Stimulated activated CD8-positive, alpha-beta memory T cell treated with anti-CD3 and anti-CD28 coated beads, Interleukin-4, amount 100 ng/mL, for 48 hours (primary cell): ENCODE measurements at places on chromosomes 7 and 10.

- DNase-seq = no peak
Measured at GRCh38 chr7:105773030-105773460, 103.4 kb downstream of the ATXN7L1 start.

DNA sequence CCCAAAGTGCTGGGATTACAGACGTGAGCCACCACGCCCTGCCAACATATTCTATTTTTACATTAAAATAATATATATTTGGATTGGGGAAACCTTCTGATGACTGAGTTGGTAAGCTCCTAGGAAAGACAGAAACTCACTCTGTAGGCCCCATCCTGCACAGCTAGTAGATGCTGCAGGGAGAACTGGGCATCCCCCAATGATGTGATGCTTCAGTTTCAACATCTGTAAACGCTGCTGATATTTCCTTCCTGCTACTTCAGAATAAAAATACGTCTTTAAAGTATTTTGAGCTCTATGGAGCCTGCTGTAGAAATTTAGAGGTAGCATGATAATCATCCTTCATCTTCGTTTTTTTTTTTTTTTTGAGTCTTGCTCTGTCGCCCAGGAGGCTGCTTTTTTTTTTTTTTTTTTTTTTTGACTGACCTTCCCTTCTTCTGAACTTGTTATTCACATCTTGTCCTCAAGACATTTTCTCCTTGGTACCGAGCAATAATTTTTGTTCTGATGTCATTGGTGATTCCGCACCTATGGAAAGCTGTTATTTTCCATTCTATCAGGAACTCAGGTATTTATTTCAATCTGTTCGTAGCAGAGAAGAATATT, 21.8 kb upstream of the INPP5F start:
- DNase-seq = no peak

DNA sequence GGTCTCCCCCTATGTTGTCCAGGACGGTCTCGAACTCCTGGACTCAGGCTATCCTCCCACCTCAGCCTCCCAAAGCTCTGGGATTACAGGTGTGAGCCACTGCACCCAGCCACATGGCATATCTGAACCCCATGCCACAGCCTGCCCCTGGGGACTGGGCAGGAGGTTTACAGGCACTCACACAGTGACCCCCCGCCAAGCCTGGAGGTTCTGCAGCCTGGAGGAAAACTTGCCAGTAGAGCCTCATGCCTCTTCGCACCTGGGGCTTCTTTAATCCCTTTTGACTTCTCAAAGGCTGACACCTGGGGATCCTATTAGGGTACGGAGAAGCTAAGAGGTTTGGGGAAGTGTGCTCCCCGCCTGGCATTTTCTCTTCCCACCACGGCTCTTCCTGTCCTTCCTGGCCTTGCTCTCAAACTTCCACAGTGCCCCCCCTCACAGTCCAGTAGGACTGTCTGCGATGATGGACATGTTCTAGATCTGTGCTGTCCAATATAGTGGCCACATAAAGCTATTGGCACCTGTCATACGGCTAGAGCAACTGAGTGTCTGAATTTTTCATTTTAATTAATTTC, 11.4 kb upstream of the KCP start:
- no peak for DNase-seq

DNA sequence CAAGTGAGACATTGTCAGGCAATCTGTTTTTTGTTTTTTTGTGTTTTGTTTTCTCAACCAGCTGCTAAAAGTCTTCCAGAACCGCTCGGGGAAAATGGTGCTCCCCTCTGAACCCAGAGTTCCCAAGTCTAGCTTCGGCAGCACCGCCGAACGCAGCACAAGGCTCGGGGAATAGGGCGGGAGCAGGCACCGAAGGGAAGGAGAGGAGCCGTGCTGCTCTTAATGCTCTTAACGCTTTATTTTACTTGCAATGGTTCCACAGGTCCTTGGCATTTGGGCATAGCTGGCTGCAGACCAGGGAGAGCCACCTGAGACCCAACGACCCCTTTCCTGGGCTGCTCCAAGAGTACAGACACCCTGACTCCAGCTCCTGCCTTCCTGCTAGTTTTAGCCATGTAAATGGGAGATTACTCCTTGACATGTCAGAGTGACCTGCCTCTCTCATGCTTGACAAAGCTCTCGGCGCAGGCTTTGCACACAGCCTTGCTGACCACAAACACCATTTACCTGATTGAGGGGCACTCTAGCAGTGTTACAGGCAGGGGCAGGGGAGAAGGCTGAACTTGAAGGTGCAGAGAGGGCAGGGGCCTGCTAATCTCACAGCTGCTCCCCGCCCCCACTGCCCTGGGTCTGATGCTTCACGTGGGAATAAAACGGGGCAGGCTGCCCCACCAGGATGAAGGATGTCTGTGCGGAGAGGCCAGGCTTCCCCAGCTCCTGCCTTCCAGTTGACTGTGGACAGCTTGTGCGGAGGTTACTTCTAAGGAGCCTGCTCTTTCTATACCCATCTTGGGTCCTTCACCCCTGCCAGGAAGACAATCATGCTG, 58.6 kb upstream of the EFCAB10 start:
- no peak for DNase-seq

DNA sequence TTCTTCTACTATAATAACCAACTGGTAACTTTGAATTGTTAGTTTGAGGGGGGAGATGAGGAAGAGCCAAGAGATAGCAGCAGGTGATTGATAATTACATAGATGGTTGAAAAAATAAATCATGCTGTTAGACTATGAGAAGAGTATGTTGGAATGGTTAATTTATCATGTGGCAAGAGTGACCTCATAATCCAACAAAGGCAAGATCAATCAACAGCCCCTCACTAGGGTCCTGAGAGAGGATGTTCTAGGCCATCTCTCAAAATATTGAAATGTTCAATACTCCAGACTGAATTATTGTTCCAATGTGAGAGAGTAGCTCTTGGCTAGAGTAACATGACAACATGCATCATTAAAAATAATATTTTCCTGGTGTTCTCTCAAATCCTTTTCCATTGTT, 67.9 kb downstream of the ADD3 start:
- DNase-seq = no peak

- no peak for DNase-seq
Measured at GRCh38 chr10:60649485-60650377, 128.5 kb upstream of the CDK1 start.

DNA sequence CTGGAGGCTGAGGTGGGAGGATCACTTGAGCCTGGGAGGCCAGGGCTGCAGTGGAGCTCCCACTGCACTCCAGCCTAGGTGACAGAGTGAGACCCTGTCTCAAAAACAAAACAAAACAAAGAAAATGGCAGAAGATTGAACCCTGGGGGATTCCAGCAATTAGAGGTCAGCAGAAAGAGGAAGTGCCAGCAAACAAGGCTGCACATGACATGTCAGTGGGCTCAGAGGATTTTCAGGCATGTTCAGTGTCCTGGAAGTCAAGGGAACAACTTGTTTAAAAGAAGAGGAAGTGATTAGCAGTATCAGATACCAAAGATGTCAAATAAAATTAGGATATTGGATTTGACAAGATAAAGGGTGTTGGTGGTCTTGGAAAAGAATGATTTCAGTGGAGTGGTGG, 32.3 kb downstream of the RAB18 start:
- no peak for DNase-seq

GRCh38 chr7:91242097-91242844, 22.0 kb upstream of the FZD1 start:
- no peak for DNase-seq

GRCh38 chr10:70355051-70356021, 27.1 kb downstream of the LRRC20 start:
- peak; percentile 47 for DNase-seq

- DNase-seq = no peak
Measured at GRCh38 chr10:122845783-122846332, at the start of gene CUZD1. CUZD1 (minus strand) TSS chr10:122845857; CDS start chr10:122845843, 14 bp downstream.

DNA sequence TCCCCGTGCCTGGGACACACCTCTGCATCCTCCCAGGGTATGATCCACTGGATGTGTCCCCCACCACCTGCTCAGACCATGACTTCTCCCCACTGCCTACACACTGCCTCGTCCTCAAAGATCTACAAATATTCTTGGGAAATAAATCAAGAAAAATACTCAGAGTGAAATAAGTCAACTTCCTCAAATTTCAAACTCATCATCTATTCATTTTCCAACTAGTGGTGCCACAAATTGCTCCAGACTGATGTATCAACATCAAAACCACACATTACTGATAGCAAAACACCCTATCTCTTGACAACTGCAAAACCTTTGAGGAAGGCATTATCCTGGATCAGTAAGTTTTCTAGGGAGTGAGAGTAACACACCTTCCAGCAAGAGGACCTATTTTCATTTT, 87.7 kb downstream of the GRB10 start:
- DNase-seq = no peak

DNA sequence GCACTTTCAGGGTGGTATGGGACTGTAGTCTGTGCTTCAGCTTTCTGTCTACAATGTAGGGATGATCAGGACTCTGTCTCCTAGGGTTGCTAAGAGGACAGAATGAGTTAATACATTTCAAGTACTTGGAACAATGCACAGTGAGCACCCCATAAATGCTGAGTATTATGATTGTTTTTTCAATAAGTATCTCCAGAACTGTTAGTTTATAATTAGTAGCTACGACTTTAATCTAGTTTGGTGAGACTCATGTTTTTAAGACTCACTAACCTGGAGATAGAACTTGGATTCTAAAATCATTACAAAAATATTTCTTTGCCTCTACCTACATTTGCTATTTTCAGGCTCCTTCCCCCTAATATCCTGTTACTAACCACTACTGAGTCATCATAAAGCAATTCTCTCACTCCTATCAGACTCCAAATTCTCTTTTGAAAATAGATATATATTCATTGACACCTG, 95.3 kb downstream of the CPED1 start:
- DNase-seq = no peak

DNA sequence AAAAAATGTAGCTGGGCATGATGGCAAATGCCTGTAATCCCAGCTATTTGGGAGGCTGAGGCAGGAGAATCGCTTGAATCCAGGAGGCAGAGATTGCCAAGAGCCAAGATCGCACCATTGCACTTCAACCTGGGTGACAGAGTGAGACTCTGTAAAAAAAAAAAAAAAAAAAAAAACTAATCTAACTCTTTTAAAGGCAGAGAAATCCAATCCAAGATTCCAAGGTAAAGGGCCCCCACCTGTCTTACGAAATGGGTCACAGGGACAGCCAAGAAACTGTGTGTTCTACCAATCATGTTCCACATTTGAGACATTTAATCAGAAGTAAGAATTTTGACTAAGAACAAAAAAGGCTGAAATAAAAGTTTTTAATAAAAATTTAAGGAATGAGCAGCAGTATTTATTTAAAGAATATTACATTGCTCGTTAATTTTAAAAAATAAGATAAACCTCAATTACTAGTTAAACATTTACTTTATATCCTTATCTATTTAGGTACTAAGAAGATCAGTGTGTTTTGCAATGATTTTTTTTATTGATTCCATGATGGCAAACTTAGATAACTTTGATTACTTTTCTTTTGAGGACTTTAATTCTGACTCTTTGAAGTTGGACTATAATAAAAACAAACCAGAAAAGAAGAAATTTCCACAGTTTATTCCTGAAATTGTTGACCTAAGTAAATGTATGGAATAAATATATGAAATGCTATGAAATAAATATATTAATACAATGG, 6.7 kb upstream of the OAT start:
- DNase-seq = no peak

GRCh38 chr10:120734483-120735078, 116.6 kb upstream of the WDR11 start:
- no peak for DNase-seq

DNA sequence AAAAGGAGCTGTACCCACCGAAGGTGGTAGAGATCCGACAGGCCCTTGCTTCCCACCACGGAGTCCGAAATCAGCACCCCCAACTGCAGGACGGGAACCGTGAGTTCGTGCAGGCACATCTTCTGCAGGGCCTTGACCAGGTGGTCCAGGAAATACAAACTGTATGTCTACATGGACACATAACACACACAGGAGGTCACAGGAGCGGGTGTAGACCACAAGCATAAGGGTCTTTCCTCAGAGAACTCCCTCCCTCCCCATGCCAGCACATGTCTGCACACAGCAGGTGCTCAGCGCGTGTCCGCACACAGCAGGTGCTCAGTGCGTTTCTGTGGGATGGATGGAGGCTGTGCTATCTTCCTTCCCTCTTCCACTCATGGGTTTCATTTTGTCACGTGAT, 69.7 kb downstream of the CFAP46 start:
- DNase-seq = peak; percentile 5

- DNase-seq = no peak
Measured at GRCh38 chr7:86949052-86949778, 110.2 kb downstream of the ELAPOR2 start.

DNA sequence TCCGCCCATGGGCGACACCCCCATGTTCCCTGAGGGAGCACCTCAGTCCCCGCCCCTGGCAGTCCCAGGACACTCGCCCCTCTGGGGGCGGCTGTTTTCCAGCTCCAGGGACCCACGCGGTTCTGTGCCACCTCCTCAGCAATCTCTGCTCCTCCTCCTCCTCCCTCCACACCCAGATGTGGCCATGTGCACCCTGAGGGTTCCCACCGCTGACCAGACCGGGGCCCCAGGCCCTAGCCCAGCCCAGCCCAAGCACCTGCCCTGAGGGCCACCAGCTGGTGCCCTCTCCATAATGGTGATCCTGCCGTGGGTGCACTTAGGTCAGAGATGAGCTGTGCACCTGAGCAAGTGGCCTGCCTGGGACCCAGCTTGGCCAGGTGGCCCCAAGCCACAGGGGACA, 25.1 kb downstream of the AP5Z1 start:
- no peak for DNase-seq

DNA sequence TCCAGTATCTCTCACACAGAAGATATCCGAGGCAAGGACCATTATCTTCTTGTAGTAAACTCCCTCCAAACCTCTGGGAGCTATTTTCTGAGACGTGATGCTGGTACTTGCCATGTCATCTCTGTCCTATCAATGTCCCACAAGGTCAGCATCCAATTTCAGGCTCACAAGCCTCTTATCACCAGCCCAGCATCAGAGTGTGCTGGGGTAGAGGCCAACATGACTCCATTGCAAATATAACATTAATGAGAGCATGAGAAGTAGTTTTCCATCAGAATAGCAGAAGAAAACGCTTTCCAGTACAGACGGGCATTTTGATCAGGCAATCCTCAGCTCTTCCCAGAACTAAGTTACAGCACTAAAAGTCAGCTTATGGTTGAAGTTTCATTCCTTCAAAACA, 5.6 kb downstream of the MORN4 start:
- DNase-seq = no peak

GRCh38 chr7:121140790-121141189, 152.3 kb downstream of the CPED1 start:
- no peak for DNase-seq

DNA sequence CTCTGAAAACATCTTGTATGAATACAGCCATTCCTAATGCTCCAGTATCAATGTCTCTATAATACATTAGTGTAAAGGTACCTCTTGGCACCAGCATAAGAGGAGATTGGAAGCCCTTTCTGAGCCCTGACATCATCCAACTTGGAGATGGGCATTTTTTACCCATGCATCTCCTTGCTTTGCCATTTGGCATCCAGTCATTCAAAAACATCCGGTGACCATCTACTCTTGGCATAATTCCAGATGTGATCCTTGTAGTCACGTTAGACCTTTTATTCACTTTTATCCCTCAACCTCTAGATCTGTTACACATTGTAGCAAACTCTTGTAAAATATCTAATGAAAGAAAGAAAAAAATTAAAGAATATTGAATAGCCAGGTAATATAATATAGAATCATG, 17.9 kb upstream of the SGMS1 start:
- no peak for DNase-seq
